ENCODE measurements at places on chromosomes 6 and 20. TPM values are rescaled to one million over a fixed set of nuclear protein-coding genes. Genes with fewer than 3 reads are reported as not detected.

The CDK19 gene
- 14.5 TPM for total RNA-seq

The DNPH1 gene
- total RNA-seq: 74.5 TPM

The SDCBP2 gene
- total RNA-seq: 6.4 TPM

The DEF6 gene
- total RNA-seq: 0.72 TPM

The BPIFB3 gene
- total RNA-seq: not detected

GRCh38 chr6:139112146-139112545 is 22.7 kb upstream of the HECA start:
- DNase-seq: no peak

- no peak for DNase-seq
These were observed 41.2 kb downstream of the DUSP22 start for GRCh38 chr6:333379-334002.

- no peak for DNase-seq
These were observed 15.2 kb downstream of the SLC35B3 start for GRCh38 chr6:8420031-8420588.

- DNase-seq: no peak
These were observed 50.7 kb downstream of the ADAT2 start for GRCh38 chr6:143399775-143400174.

- no peak for DNase-seq
These were observed 1273.9 kb upstream of the MAP3K7 start for GRCh38 chr6:91860541-91861335.

- DNase-seq: peak; percentile 92
These were observed 108.4 kb upstream of the PRSS16 start for GRCh38 chr6:27138837-27139755.

DNA sequence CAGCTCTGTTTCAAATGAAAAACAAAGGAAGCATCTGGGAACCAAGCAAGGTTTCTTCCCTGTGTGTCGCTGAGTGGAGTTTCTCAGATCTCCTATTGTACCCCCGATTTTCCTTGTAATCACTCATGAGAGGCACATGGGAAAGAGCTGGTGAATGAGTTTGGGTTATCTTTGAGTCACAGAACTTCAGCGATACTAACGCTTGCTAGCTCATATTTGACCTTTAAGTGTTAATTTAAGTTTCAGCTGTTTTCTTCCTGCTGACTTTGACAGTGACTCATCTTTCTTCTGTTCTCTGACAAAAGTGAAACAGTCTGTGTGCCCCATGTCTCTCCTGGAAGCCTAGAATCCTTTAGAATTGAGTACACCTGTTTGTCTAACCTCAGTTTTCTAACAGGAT is 261.1 kb upstream of the RGS17 start:
- DNase-seq: peak; percentile 1

GRCh38 chr6:63584125-63584514 is 11.8 kb downstream of the LOC128125822 start:
- no peak for DNase-seq

- DNase-seq: no peak
These were observed 627 bp upstream of the RPP21 start for GRCh38 chr6:30344191-30344867.

- no peak for DNase-seq
These were observed 30.7 kb downstream of the CDK19 start for GRCh38 chr6:110784610-110784979.

GRCh38 chr20:49572857-49573256 is 4.9 kb upstream of the PTGIS start:
- DNase-seq: no peak

DNA sequence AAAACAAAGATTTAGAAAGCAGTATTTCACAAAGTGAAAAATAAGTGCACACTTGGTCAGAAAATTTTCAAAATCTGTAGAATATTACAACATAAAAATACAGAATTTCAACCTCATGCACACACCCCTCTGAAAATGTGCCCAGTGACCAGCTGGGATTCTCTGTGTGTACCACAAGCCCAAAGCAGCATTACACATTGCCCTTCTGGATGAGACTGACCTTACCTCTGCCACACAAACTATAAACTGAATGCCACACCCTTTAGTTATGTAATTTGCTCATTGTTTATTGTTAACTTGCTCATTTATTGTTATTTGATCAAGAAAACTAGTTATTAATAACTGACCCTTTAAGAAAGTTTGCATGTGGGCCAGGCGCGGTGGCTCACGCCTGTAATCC is 303.0 kb downstream of the FOXC1 start:
- DNase-seq: no peak

- DNase-seq: peak; percentile 58
These were observed 79.1 kb upstream of the ANKEF1 start for GRCh38 chr20:9955646-9956045.

DNA sequence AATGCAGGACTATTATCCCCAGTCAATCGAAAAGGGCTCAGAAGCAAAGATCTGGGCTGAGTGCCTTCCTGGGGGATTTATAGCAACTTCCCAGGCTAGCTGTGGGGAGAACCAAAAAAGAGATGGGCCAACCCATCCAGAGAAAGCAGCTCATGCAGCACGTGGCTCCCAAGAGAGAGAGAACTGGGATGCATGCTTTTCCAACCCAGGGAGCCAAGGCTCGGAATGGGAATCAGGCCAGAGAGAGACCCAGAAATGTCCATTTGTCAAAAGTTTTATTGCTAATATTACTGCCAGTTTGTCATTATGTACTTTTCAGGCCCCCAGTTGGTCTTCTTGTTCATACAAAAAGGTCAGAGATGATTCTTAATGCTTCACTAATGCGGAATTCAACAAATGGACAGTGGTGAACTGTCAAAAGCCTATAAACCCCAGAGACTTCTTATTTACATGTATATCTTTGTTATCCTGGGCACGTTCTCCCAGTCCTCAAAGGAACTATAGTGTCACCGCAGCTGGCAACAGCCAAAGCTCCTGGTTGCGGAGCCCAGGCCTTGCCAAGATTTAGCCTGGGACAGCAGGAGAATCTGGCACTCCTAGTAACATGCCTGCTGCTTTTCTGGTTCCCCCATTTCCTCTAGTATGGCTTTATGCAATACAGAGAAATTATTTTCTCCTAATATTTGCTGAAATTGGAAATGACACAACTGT is 139.1 kb upstream of the POU3F2 start:
- no peak for DNase-seq

- no peak for DNase-seq
These were observed 1.8 kb upstream of the ME1 start for GRCh38 chr6:83432636-83433035.

- DNase-seq: no peak
These were observed 38.2 kb downstream of the NCR2 start for GRCh38 chr6:41373627-41373918.

Data from RPMI7951 (cell line).